ENCODE measurements at places on chromosomes 7 and 10.

GRCh38 chr10:106559442-106559841 lies 605.1 kb downstream of the SORCS1 start:
- no peak for DNase-seq

- DNase-seq: no peak
These were observed 194.1 kb upstream of the ZNF804B start for GRCh38 chr7:88565401-88565800.

DNA sequence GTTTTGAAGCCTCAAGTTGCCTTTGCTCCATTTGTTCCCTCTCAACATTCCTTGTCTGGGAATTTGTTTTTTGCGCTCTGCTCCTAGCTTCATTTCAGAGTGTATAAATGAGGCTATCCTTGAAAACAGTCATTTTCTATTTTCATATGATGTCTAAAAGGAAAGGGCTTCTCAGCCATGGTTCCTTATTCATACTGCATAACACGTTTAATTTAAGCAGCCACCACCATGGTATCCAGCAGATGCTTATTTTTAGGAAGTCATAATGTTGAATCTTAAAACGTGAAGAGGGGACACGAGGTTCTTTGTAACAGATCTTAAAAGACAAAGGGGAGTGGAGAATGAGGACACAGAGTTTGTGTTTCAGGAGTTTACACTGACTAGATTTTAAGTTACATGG lies 14.5 kb downstream of the POU6F2 start:
- no peak for DNase-seq

GRCh38 chr7:112223310-112223709 lies 16.8 kb downstream of the ZNF277 start:
- no peak for DNase-seq

DNA sequence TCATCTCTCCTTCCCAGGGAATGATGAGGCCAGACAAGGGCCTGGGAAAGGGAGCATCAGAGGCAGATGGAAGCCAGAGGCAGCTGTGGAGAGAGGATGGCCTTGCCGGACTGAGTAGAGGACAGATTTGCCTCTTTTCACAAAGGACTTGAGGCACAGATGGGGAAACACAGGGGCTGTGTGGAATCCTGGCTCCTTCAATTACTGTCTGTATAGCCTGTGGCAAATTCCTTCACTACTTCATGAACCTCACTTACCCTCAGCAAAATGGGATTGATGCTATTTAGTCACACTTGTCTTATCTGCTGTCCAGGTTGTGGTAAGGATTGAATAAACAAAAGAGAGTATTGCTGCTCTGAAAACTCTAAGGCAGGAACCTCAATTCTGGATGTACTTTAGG lies 40.3 kb downstream of the SLC25A28 start:
- DNase-seq: no peak

DNA sequence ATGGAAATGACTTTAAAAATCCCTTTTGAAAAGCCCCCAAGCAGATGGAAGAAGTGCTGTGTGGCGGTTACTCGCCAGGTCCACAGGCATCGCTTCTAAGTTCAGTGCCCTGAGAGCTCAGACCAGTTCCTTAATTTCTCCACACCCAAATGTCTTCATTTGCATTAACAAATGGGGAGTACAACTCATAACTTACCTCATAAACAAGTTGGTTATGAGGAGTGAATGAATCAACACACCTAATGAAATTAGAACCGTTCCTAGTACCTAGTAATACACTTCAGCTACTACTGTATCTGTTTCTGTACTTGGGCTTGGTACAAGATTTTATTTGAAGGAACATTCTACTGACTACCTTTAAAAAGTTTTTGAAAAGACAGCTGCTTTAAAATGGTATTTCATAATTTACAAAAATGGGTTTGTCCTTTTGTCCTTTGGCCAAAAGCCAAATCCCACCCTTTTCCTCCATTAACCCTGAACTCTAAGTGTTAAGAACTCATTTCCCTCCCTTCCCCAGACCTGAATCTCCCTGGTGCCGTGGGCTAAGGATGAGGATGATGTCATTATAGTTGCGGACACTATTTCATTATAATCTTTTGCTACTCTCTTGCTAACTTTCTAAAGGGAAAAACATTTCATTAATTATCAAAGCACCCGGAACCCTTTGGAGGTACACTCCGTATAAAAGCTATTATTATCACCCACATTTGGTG lies 221.5 kb upstream of the CELF2 start:
- DNase-seq: no peak

- DNase-seq: no peak
These were observed 48.8 kb downstream of the DLD start for GRCh38 chr7:107939573-107940489.

DNA sequence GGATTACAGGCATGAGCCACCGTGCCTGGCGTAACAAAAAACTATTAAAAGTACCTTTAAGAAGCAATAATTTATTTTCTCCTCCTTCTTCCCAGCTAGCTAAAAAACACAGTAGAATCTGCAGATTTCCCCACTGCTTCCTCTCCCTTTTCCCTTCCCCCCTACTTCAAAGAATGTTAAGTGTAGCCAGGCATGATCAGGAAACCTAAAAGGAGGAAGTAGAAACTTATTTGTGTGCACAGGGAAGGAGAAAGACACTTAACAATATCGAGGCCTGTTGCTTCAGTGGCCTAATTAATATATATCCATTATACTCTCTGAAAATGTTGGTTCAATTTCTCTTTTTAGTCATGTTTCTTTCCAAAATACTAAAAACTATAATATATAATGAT lies 127.7 kb downstream of the NRBF2 start:
- no peak for DNase-seq

DNA sequence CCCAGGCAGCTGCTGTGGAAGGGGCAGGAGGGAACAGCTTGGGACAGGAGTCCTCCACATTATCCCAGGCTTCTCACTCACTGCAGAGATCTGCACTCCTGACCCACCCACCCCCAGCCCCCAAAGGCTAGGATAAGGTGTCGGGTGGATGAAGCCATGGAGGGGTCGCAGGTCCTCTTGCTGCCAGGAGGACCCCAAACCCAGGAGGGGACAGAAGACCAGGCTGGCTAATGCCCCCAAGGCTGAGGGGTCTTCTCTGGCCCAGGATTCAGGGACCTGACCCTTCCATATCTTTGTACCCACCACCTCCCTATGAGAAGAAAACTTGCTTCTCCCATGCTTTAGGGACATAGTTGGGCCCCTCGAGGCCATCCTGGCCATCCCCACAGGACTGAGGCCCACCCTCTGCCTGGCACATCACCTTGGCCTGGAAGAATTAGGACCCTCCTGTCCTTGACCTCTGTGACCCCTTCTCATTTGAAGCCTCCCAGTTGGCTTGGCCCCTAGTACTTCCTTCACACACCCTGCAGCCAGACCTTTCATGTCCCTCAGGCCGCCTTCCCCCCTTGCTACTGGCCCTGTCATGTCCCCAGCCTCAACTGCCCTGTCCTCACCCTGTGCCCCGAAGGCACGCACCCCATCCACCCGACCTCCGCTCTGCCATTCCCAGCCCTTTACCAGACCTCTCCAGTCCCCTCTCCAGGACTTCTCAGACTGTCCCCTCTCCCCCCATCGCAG lies 21.6 kb downstream of the KCNH2 start:
- DNase-seq: no peak
